NCI-H460 (cell line): ENCODE measurements at places on chromosomes 4 and X. TPM values are rescaled to one million over a fixed set of nuclear protein-coding genes. Genes with fewer than 3 reads are reported as not detected.

Gene MAGEB1
- total RNA-seq = not detected in 2 replicates

Gene SOX3
- total RNA-seq = not detected in 2 replicates

Gene SLC4A4
- 0.10 TPM in 1 of 2 replicates, not detected in the other for total RNA-seq

Gene SUPT20HL1
- not detected in 2 replicates for total RNA-seq

Gene FGF16
- total RNA-seq = not detected in 2 replicates

Gene ENPEP
- 1.3 and 1.6 TPM in 2 replicates for total RNA-seq

Gene CACNA1F
- total RNA-seq = 0.05 TPM in 1 of 2 replicates, not detected in the other

Gene EDNRA
- total RNA-seq = 0.35 TPM in 1 of 2 replicates, not detected in the other

Gene ANK2
- total RNA-seq = 22.5 and 24.0 TPM in 2 replicates

Gene EOLA1
- total RNA-seq = 12.4 and 16.6 TPM in 2 replicates

Gene C4orf51
- total RNA-seq = not detected in 2 replicates

Gene PABPC4L
- 0.15 TPM in 1 of 2 replicates, not detected in the other for total RNA-seq

Gene IBSP
- total RNA-seq = not detected in 2 replicates

Gene SGCB
- total RNA-seq = 12.1 and 12.4 TPM in 2 replicates

Gene ADAM29
- not detected in 2 replicates for total RNA-seq

Gene STAP1
- not detected in 2 replicates for total RNA-seq

Gene FAM13A
- total RNA-seq = 18.8 and 22.2 TPM in 2 replicates

Gene NAA10
- 136 and 150 TPM in 2 replicates for total RNA-seq
